ENCODE measurements at places on chromosomes 16 and 17. TPM values are rescaled to one million over a fixed set of nuclear protein-coding genes. Genes with fewer than 3 reads are reported as not detected.

Gene SDK2
- polyA plus RNA-seq: 8.3 TPM

Gene ST6GALNAC2
- polyA plus RNA-seq: 9.6 TPM

Gene KCTD13
- polyA plus RNA-seq: 14.2 TPM

Gene PRRT2
- polyA plus RNA-seq: 12.4 TPM

Gene CCL22
- 0.07 TPM for polyA plus RNA-seq

Gene CD300E
- 0.11 TPM for polyA plus RNA-seq

Gene HSPB9
- polyA plus RNA-seq: 0.17 TPM

Gene CACNA1H
- polyA plus RNA-seq: 18.4 TPM

Gene OTOP3
- polyA plus RNA-seq: not detected

Gene PCTP
- polyA plus RNA-seq: 32.1 TPM

Gene RPGRIP1L
- 17.3 TPM for polyA plus RNA-seq

Measured in right renal cortex interstitium (tissue), 3 donors.